ENCODE measurements at places on chromosomes 1 and 21.

GRCh38 chr1:164417016-164417704, 141.8 kb upstream of the PBX1 start:
- H3K27ac ChIP-seq, result no peak overlapping the region
- no peaks in the 10 kb centered on the region for H3K27me3 ChIP-seq
- no peaks in the 10 kb centered on the region for H3K36me3 ChIP-seq
- H3K4me3 ChIP-seq, result no peak overlapping the region
- no peak for DNase-seq

DNA sequence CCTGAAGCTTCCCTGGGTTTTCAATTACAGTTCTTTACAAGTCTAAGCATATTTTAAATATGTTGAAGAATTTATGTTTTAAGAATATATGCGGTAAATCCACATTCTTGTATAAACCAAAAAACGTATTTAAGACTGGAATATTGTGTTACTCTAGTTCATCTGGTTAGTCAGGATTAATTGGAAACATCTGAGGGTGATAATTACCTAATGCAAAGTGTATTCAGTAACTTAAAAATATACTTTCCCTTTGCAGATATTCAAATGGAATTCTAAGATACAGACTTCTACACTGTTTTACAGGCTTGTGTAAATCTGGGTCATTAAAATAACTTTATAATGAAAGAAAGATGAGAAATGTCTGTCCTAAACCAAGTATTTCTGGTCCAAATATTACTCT, 302.0 kb downstream of the VAV3 start:
- H3K36me3 ChIP-seq, result no peaks in the 10 kb centered on the region
- no peak overlapping the region for H3K27ac ChIP-seq
- H3K27me3 ChIP-seq, result no peaks in the 10 kb centered on the region
- DNase-seq, result no peak
- H3K4me1 ChIP-seq, result no peaks in the 10 kb centered on the region

DNA sequence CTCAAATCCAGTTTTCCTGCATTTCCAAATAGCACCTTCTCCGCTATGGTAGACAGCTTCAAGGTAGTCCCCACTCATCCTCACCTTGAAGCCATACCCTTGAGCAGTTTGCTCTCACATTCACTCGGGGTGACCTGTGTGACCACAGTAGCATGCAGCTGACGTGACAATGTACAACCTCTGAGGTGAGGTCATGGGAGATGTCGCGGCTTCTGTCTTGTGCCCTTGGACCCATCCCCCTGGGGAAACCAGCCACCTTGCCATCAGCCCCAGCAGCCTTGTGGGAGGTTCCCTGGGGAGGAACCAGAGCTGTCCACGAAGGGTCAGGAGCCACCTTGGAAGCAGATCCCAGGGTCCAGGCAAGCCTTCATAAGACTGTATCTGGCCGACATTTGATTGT, 38.3 kb upstream of the DUSP10 start:
- H3K27ac ChIP-seq, result no peak overlapping the region
- DNase-seq, result no peak

- peaks cover 10% of the 10 kb centered on the region for H3K4me1 ChIP-seq
- DNase-seq, result no peak
- peaks cover 10% of the 10 kb centered on the region for H3K36me3 ChIP-seq
These were observed 54.8 kb downstream of the CLSTN1 start for GRCh38 chr1:9768983-9769382.

GRCh38 chr21:45740491-45741357, 97.2 kb downstream of the PCBP3 start:
- no peak for DNase-seq
- H3K27me3 ChIP-seq, result no peaks in the 10 kb centered on the region
- H3K27ac ChIP-seq, result no peak overlapping the region
- no peak overlapping the region for H3K4me3 ChIP-seq
- peaks cover 7% of the 10 kb centered on the region for H3K36me3 ChIP-seq

DNA sequence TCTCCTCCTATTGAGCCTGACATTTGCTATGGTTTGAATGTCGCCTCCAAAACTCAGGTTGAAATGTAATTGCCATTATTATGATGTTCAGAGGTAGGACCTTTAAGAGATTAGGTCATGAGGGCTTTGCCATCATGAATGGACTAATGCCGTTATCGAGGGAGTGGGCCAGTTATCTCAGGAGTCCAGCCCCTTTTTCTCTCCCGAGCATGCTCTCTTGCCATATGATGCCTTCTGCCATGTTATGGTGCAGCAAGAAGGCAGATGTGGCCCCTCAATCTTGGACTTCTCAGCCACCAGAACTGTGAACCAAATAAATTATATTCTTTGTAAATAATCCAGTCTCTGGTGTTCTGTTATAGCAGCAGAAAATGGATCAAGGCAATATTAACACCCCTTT, 323.5 kb downstream of the RRAGC start:
- peaks cover 19% of the 10 kb centered on the region for H3K4me1 ChIP-seq
- H3K27me3 ChIP-seq, result peaks cover 4% of the 10 kb centered on the region
- DNase-seq, result no peak
- H3K36me3 ChIP-seq, result no peaks in the 10 kb centered on the region
- H3K4me3 ChIP-seq, result no peak overlapping the region
- no peak overlapping the region for H3K27ac ChIP-seq

DNA sequence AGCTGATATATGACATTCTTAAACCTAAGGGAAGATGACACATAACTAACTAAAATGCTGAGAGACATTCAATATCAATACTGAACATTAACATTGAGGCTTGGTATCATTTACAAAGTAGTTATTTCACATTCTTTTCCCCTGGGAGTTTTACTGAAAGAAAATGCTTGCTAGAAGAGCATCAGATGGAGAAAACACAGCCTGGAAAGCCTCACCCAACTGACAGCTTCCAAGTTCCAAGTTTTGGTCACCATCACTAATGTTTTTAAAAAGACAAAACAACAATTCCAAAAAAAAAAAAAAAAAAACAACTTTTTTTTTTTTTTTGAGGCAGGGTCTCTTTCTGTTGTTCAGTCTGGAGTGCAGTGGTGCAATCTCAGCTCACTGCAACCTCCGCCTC, 80.6 kb downstream of the DSCAM start:
- H3K36me3 ChIP-seq, result no peaks in the 10 kb centered on the region
- DNase-seq, result no peak
- peaks cover 5% of the 10 kb centered on the region for H3K27me3 ChIP-seq
- H3K4me1 ChIP-seq, result no peaks in the 10 kb centered on the region
- no peak overlapping the region for H3K27ac ChIP-seq

DNA sequence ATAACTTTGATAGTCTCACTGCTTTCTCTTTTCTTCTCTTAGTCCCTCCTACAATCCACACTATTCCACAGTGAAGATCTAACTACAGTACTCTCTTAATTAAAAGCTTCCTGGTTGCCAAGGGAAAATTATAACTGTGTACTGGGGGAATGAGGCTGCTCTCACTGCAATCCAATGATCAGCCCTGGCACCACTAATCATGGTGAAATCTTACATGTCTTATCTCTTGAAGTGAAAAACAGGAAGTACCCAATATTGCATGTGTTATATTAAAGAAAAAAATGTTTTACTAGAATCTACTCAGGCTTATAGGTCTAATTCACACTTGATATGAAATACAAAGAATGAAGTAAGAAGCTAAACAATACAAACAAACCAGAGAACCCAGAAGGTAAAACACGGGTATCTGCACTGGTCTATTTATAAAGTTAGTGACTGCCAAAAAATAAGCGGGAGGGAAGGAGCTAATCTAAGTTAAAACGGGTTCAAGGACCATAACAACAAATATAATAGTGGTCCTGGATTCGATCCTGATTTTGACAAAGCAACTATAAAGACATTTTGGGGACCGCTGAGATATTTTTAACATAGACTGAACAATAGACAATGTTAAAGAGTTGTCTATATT, 57.5 kb downstream of the RGS2 start:
- H3K4me3 ChIP-seq, result no peak overlapping the region
- no peaks in the 10 kb centered on the region for H3K36me3 ChIP-seq
- no peaks in the 10 kb centered on the region for H3K4me1 ChIP-seq
- no peak overlapping the region for H3K27ac ChIP-seq
- no peak for DNase-seq
- no peaks in the 10 kb centered on the region for H3K27me3 ChIP-seq

GRCh38 chr1:172647110-172647564, 11.8 kb upstream of the FASLG start:
- DNase-seq, result peak; percentile 50
- peaks cover 9% of the 10 kb centered on the region for H3K27me3 ChIP-seq
- no peak overlapping the region for H3K4me3 ChIP-seq
- no peaks in the 10 kb centered on the region for H3K36me3 ChIP-seq

DNA sequence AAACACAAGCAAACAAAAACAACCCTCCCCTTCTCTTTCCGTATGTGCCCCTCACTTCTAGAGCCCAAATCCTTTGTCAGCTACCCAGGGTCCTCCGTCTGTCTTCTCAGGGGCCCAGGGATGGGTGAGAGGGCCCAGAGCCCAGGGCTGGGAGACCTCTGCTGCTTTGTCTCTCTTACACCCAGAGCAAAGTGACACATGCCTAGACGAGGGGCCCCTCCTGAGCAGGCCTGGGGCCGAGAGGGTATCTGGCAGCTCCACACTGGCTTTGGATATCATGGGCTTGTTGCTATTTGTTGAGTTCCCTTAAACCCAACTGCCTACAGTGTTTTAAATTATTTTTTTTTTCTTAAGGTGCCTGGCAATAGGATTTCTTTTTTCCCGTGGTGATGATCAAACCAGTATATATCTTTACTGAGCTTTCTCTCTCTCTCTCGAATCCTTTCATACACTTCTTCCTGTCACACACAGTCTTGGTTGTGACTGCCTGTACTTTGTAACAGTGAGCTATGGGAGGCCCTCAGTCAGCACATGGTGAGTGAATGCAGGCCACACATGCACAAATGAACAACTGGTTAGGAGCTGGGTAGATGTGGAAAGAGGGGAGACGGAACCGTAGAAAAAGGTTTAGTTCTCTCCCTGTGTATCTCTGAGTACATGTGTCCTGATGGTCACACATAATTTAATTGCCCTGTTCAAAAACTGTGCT, 14.5 kb downstream of the RASSF5 start:
- no peak overlapping the region for H3K27ac ChIP-seq
- DNase-seq, result no peak
- H3K27me3 ChIP-seq, result no peaks in the 10 kb centered on the region
- H3K4me3 ChIP-seq, result no peak overlapping the region

DNA sequence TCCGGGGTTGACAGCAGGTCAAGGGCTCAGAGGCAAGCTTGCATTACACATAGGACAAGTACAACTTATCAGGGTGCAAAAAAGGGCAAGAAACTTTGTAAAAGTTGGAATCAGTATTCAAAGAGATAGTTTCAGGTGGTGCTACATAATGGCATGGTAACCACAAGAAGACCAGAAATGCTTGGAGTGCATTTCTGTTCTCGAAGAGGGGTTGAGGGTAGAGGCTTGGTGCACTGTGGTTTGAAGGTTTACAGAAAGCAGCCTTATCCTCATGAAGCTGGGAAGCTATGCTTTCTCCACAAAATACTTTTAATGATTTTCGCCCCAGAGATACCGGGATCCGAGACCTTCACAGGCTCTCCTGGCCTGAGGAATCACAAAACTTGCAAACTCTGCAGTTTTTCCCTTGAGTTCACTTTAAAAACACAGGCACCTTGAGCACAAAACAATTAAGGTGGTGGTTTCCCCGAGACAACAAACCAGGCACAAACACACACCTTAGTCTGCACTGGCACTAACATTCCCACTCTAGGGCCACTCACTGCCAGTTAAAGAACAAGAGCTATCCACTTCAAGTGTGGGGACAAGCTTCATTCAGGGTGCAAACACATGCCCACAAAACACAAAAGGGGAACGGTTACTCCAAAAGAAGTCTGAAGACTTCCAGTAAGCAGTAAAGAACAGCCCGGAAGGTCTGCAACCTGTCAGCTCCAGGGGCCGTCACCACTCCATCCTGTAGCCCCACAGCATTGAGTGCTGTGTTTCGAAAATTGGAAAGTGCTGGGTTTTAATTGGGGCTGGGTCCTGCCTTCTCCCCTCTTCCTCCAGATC, 29.8 kb upstream of the NFIA start:
- DNase-seq, result peak; percentile 4
- H3K36me3 ChIP-seq, result no peaks in the 10 kb centered on the region
- H3K4me3 ChIP-seq, result peak overlapping the region; percentile 55
- H3K27me3 ChIP-seq, result peaks cover 53% of the 10 kb centered on the region
- no peak overlapping the region for H3K27ac ChIP-seq
- H3K4me1 ChIP-seq, result peaks cover 33% of the 10 kb centered on the region

All from activated naive CD4-positive, alpha-beta T cell treated with anti-CD3 and anti-CD28 coated beads for 36 hours (primary cell).